ENCODE measurements at places on chromosomes 5 and 9.

- DNase-seq = no peak
Observed at GRCh38 chr5:111271885-111272284, 47.7 kb downstream of the CAMK4 start.

DNA sequence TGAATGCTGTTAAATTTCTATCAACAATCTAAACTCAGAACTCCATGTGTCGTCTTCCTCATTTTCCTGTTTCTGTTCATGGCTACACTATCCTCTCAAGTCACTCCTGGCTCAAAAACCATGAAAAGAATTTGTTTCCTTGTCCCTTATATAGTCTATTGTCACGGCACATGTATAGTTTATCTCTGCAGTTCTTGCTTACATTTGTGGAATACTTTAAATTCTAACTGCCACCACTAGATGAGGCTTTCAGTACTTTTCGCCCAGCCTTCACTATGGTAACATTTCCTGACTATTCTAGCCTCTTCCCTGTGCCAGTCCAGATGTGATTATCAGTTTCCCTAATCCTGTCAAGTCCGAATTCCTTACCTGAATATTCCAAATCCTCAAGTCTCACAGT lies 34.6 kb downstream of the PKD2L2 start:
- DNase-seq = no peak

DNA sequence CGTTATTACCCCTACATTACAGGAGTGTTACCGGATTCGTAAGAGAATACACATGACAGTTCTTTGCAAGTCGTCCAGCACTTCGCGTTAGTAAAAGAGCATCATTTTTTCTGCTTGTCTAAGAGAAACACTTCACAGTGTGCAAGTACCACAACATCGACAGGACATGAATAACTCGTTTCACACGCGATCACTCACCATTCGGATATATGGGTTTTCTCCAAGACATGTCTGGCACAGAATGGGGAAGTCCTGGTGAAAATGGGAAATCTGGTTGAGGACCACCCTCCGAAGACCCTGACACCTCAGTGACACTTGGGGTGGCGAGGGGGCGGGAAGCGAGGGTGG lies 642 bp downstream of the RBM22 start:
- no peak for DNase-seq

- no peak for DNase-seq
Observed at GRCh38 chr5:180495991-180496741, 2.0 kb downstream of the CNOT6 start.

- DNase-seq = no peak
Observed at GRCh38 chr9:99999797-100000196, 93.3 kb downstream of the STX17 start.

- DNase-seq = no peak
Observed at GRCh38 chr5:124088289-124089032, 576.5 kb downstream of the CSNK1G3 start.

- no peak for DNase-seq
Observed at GRCh38 chr9:80649001-80649420, 1040.3 kb downstream of the TLE1 start.

DNA sequence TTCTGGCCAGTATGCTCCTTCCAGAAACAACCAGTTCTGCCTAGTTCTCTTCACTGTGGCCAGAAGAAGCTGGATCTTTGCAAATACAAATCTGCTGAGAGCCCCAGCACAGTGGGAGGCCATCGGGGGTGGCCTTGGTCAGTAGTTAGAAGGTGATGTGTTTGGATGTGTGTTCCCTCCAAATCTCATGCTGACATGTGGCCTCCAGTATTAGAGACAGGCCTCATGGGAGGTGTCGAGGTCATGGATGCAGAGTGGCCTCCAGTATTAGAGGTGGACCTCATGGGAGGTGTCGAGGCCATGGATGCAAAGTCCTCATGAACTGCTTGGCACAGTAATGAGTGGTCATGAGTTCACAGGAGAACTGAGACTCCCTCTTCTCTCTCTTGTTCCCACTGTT lies 7.6 kb upstream of the IRX2 start:
- DNase-seq = no peak

GRCh38 chr9:109699019-109699418 lies 81.0 kb upstream of the PALM2AKAP2 start:
- no peak for DNase-seq

DNA sequence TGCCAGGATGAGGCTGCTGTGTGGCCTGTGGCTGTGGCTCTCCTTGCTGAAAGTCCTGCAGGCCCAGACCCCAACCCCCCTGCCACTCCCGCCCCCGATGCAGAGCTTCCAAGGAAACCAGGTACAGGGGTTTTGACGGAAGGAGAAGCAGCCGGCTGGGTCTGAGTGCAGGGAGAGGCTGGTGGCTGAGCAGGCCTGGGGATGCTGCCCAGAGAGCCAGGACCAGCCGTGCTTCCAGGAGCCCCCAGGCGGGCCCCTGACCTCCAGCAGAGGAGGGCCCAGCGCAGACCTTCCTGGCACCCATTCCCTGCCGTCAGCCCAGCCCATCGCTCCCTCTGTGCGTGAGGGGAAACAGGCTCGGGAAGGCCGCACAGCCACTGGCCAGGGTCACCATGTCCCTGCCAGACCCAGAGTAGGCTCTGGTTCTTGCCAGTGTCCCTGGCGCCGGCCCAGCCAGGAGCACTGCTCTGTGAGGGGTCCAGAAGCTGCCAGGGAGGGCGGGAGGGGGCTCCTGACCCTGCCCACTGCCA lies 313 bp downstream of the LCN12 start:
- DNase-seq = no peak

DNA sequence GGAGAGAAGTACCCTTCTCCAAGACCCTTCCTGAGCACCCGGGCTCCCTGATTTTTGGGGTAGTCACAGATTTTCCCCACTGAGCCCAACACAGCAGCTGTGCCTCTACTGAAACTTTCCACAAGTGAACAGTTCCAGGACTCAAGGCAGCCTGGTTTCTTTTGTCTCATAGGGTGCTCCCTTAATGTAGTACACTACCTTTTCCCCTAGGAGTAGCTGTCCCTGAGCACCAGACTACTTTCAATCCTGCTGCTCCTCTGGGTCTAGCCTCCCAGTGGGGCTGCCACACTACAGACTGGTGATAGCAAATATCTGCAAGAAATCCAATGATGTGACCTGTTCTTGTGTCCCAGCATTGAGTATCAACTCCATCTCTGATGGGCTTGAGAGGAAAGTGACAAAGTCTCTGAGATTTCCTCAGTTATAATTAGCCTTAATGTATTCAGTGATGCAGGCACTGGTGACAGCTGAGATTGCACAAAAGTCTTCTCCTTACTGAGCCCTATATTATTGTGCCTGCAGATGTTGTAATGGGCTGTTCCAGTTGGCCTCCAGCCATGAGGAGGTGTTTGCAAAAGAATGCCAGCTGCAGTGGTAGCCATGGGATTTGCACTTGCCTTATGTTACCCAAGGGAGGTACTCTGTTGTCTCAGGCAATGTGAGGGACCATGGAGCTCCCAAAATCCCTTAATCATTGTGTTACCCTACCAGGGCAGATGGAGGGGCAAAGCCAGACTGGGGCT lies 1802.5 kb downstream of the EFNA5 start:
- no peak for DNase-seq

- DNase-seq = no peak
Observed at GRCh38 chr5:67015541-67016191, 180.9 kb downstream of the CD180 start.

DNA sequence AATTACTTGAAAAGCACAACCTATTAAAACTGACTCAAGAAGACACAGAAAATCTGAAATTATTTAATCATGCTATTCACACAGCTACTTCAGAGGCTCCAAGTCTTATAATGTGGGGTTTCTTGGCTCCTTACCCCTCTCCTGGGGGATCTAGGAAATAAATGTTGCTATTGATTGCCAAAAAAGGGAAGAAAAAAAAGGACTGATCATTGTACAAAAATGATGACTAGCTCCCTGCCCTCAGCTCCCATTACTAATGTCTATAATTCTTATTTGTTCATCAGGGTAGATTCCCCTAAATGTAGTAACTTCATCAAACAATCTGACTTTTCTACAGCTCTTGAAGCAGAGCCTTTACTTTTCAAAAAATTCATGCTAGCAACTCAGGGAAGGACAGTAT lies 3.3 kb upstream of the SMC5 start:
- no peak for DNase-seq

Measured in CD4-positive, alpha-beta T cell treated with Interleukin-17A for 4 hours (primary cell).